Urinary bladder (tissue), 4 donors: ENCODE measurements at places on chromosomes 11 and 22. TPM values are rescaled to one million over a fixed set of nuclear protein-coding genes. Genes with fewer than 3 reads are reported as not detected.

The BIK gene
- total RNA-seq, result 2.5 TPM

The INS gene
- not detected for total RNA-seq

The OR52H1 gene
- total RNA-seq, result 2.2 TPM

The LDHAL6A gene
- not detected for total RNA-seq

The BRSK2 gene
- total RNA-seq, result 3.0 TPM

The MS4A15 gene
- not detected for total RNA-seq

The DEPDC7 gene
- total RNA-seq, result 10.5 TPM

The SLC22A6 gene
- not detected for total RNA-seq

The PLCB3 gene
- 14.8 TPM for total RNA-seq

The SELENOM gene
- total RNA-seq, result 113 TPM

The RNF26 gene
- 4.7 TPM for total RNA-seq

The NAALAD2 gene
- total RNA-seq, result 49.1 TPM

GRCh38 chr11:107757661-107758060, 45.8 kb upstream of the SLN start:
- no peak for DNase-seq

GRCh38 chr11:70695086-70695960, 297.0 kb downstream of the CTTN start:
- no peak for DNase-seq

- DNase-seq, result no peak
Measured at GRCh38 chr22:32334660-32335365, 22.9 kb upstream of the RFPL3 start.

GRCh38 chr22:26570864-26571525, 18.9 kb downstream of the TPST2 start:
- no peak for DNase-seq

DNA sequence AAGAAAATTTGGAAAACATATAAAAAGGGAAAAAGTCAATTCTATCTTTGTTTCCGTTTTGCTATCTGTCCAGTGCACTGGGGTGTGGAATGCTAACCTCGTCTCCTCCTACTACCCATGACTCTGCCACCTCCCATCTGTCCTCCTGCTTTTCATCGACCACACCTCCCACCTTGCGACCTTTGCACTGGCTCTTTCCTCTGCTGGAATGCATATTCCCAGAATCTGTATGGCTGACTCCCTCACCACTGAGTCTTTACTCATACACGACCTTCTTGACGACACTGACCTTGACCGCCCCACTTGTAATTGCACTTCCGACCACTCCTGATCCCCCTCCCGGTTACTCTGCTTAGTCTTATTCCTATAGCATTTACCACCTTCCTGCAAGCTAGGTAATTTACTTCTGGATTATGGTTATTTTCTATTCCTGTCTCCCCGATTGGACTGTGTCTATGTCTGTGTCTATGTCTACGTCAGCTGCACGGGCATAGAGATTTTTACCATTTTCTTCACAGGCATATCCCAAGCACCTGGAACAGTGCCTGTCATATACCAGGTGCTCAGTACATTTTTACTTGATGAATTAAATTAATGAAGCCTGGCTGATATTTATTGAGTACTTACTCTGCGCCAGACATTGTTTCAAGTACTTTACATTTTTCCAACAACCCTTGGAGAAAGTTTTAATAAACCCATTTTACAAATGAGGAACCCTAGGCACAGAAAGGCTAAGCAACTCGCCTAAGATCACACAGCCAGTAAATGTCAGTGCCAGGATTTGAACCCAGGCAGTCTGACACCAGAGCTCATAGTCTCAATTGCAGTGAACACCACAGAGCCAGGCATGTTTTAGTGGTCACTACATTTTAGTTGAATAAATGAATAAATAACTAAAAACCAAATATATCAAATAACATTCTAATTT, 89.3 kb upstream of the SLC22A12 start:
- no peak for DNase-seq

DNA sequence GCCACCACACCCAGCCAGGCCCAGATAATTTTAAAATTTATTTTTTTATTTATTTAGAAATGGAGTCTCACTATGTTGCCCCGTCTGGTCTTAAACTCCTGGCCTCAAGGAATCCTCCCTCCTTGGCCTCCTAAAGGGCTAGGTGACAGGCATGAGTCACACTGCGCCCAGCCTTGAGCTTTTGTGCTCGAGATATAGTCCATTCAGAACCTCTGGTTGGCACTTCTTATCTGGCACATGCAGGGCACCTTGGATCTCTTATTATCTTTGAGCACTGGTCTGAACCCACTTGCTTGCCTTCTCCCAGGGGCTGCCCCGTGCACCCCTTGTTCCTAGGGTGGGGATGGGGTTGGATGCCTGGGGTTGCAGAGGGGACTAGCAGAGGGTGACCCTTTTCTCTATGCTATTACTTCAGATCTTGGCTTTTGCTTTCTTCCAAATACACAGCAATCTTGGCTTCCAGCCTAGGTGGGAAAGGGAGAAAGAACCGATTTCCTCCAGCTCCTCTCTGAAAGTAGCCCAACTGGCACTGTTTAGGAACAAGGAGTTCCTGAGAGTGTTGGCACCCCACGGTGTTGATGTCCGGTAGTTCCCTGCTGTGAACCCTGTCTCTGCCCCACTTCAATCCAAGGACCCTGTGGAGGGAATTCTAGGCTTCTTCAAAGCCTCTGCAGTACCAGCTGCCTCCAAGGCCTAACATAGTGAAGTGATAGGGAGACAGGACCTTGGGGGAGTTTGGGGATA, 1.3 kb upstream of the SLC3A2 start:
- DNase-seq, result no peak

- DNase-seq, result no peak
Measured at GRCh38 chr22:50465066-50465930, 9.5 kb downstream of the SBF1 start.

DNA sequence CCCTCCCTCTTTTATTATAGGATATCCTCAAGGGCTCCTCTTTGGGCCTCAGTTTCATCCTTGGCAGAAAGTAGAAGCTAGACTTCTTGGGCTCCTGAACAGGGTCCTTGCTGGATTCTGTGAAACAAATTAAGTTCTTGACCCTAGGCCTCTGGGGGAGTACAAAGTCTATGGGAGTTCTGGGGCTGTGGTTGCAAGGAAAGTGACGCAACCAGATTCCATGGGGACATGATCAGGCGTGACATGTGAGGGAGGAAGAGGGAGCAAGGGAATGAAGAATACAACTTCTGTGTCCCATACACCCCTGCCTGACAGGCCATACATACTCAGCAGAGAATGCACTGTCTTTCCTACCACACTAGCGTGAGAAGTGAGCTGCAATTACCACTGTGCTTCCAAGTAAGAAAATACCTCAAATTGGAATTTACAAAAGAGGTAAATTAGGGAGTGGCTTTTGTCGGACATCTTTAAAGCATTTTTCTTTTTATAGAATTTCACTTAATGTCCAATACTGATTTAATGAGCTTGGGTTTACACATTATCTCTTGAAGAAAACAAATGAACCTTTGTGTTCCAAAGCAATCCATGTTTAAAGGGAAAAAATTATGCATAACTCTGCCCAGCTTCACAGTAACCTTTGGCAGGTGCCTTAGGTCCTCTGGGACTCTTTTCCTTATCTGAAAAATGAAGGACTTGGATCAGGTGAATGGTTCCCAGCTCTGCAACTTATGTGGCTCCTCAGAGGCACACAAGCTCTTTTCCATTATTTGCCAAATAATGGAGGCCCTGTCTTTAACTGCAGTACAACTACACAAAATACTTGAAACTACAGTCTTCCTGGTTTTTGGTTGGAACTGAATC, 38.9 kb downstream of the LIMK2 start:
- no peak for DNase-seq

GRCh38 chr11:108617055-108617454, 23.5 kb upstream of the EXPH5 start:
- DNase-seq, result no peak

- no peak for DNase-seq
Measured at GRCh38 chr11:4547416-4547815, 2.4 kb downstream of the OR52M1 start.

GRCh38 chr11:86801364-86801763, 1.0 kb downstream of the PRSS23 start:
- DNase-seq, result no peak

DNA sequence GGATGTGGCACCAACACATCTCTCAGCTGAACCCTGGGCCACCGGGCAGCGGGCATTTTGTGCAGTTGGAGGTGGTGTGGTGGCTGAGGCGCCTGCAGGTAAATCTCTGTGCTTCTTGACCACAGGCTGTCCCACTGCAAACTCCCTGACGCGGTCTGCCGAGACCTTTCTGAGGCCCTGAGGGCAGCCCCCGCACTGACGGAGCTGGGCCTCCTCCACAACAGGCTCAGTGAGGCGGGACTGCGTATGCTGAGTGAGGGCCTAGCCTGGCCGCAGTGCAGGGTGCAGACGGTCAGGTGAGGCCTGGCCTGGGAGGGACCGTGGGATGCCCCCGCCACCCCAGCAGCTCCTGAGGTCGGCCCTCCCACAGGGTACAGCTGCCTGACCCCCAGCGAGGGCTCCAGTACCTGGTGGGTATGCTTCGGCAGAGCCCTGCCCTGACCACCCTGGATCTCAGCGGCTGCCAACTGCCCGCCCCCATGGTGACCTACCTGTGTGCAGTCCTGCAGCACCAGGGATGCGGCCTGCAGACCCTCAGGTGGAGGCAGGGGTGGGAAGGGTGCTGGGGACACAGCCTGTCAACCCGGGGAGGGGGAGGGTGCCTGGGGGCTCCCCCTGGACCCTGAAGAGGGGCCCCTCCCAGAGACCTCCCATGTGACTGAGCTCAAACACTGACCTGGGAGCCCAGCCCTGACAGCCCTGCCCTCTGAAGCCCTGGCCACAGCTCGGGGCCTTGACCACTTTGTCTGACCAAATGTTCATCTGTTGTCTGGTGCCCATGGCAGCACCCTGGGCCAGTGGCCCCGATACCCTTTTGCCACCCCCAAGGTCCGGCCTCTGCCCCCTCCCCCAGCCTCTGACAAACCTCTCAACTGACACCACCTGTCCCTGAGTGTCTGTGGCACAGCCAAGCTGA, 4.6 kb upstream of the PGGHG start:
- DNase-seq, result no peak

GRCh38 chr11:125402435-125402834, 93.6 kb downstream of the FEZ1 start:
- no peak for DNase-seq

DNA sequence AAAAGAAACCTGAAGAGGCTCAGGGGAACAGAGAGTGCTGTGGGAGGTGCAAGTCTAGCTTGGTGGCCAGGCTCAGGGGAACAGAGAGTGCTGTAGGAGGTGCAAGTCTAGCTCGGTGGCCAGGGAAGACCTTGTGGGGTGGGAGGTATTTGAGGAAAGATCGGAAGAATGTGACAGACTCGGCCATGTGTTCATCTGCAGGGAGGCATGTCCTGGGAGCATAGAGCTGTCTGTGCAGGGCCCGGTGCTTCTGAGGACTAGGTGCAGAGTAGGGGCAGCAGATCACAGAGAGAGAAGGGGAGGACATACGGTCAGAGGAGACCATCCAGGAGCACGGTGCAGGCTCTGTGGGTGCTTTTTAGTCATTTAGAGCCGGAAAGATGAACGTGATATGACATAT, 10.8 kb downstream of the IFITM10 start:
- no peak for DNase-seq

GRCh38 chr22:37659066-37659896, 758 bp downstream of the PDXP start:
- DNase-seq, result no peak

DNA sequence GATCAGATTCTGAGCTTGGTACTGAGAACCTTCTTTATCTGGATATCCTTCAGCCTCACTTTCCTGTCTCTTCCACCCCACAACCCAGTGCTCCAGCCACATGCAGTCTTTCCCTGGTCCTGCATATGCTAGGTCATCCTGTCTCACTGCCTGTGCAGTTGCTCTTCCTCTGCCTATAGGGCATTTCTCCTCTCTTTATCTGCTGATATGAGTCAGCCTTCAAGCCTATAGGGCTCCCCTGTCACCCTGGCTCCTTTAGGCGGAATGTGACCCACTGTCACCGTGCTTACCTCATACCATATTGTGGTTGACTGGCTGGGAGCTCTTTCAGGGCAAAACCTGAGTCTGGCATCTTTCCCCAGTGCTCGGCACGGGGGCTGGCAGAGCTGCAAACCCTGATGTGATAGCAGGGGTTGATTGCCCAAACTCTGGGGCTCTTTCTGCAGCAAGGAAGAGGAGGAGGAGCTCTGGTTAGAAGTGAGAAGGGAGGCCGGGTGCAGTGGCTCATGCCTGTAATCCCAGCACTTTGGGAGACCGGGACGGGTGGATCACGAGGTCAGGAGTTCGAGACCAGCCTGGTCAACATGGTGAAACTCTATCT, 26.3 kb downstream of the MEI1 start:
- no peak for DNase-seq

DNA sequence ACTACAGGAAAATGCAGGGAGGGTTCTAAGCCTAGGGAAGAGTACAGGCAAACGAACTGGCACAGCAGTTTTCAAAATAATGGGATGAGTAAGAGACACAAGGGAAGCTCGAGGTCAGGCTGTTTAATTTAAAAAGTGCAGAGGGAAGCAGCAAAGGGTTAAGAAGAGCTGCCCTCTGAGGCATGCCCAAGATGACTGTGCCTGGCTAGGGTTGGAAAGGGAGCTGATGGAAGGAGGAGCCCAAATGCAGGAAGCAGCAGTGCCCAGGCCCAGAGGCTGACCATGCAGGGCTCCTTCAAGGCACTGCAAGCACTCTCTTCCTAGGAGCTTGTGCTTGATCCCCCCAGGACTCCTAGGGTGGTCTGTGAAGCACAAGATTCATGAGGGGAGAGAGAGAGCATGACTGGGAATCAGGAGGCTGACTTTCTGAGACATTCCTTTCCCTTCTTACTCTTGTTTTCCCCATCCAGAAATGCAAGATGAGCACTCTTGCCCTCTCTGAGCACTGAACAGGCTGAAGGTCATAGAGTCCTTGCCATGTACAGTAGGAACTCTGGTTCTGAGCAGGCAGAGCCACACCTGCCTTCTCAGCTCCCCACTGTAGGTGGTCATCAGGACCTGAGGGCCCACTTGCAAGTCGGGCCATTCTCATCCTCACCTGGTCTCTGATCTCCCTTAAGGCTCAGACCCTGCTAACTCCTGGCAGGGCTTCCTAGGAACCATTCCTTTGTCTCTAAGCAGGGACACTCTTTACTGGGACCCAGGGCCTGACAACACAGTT, 46.7 kb upstream of the DRD2 start:
- DNase-seq, result no peak

GRCh38 chr22:32410459-32410858, 1.6 kb downstream of the RTCB start:
- no peak for DNase-seq

GRCh38 chr11:14503023-14503422, 3.4 kb upstream of the COPB1 start:
- DNase-seq, result no peak

DNA sequence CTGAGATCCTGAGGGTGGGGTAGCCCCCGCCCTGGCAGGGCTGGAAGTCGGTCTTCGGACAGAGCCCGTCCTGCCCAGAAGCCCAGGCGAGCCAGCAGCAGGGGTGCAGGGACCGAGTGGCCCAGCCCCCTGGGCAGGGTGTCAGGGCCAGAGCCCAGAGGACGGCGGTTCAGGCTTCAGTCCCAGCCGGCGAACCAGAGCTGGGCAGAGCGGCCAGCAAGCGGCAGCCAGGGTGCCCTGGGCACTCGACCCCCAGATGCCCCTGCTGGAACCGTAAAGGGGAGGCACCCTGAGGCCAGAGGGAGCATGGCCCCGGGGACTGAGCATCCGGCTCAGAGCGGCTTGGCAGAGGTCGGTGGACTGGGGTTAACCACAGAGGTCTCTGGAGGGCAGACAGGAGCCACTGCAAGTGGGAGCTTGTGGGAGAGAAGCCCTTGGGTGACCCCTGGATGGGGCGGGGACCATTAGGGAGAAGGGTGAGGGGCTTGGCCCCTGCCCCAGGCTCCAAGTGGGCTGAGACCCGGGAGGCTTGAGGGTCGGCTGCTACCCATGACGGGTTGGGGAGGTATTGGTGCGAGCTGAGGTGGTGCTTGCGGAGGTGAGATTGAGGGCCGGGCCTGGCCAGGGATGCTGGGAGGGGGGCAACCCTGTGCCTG, 15.9 kb downstream of the LSP1 start:
- DNase-seq, result no peak
